Smooth muscle cell of the coronary artery (primary cell): ENCODE measurements at places on chromosomes 4 and X. TPM values are rescaled to one million over a fixed set of nuclear protein-coding genes. Genes with fewer than 3 reads are reported as not detected.

The TCEAL9 gene
- 72.9 and 133 TPM in 2 replicates for total RNA-seq

The GAGE10 gene
- total RNA-seq = not detected in 2 replicates

The MAGEB3 gene
- not detected in 2 replicates for total RNA-seq

The SPATA18 gene
- 9.9 and 24.5 TPM in 2 replicates for total RNA-seq

The TRIM60 gene
- total RNA-seq = not detected in 2 replicates

The DMP1 gene
- not detected in 2 replicates for total RNA-seq

The ATP2B3 gene
- total RNA-seq = under 0.01 TPM in 2 replicates

The IL3RA gene
- not detected in 2 replicates for total RNA-seq

The ZNF595 gene
- total RNA-seq = 6.5 and 10.2 TPM in 2 replicates

The GPR34 gene
- total RNA-seq = not detected in 2 replicates

The HOPX gene
- total RNA-seq = 0.23 TPM in 1 of 2 replicates, not detected in the other

The PDE5A gene
- total RNA-seq = 2.7 and 42.3 TPM in 2 replicates

The KCND1 gene
- total RNA-seq = 0.45 and 0.59 TPM in 2 replicates

The USP9X gene
- total RNA-seq = 92.7 and 110 TPM in 2 replicates

The ZNF711 gene
- total RNA-seq = under 0.01 and 2.4 TPM in 2 replicates

The BST1 gene
- 11.1 and 16.8 TPM in 2 replicates for total RNA-seq

The MAGEB10 gene
- not detected in 2 replicates for total RNA-seq

The CSN1S1 gene
- not detected in 2 replicates for total RNA-seq

The PCSK1N gene
- 0.15 and 0.23 TPM in 2 replicates for total RNA-seq

The SPIN3 gene
- 5.6 and 13.3 TPM in 2 replicates for total RNA-seq

The OTUD6A gene
- total RNA-seq = not detected in 2 replicates

The MAGEA4 gene
- total RNA-seq = not detected in 2 replicates

The PPP1R3F gene
- 4.4 and 16.7 TPM in 2 replicates for total RNA-seq

The FMR1NB gene
- not detected in 2 replicates for total RNA-seq

The COMMD8 gene
- total RNA-seq = 7.0 and 13.8 TPM in 2 replicates

The HMGB3 gene
- total RNA-seq = 3.6 and 13.8 TPM in 2 replicates

The CENPI gene
- total RNA-seq = 0.94 and 6.1 TPM in 2 replicates

The ADH1C gene
- total RNA-seq = 0.08 and 0.12 TPM in 2 replicates

The GUCY1B1 gene
- total RNA-seq = 0.38 and 5.1 TPM in 2 replicates

The SLC9B1 gene
- 0.38 and 2.2 TPM in 2 replicates for total RNA-seq

The CCDC110 gene
- 0.59 and 1.7 TPM in 2 replicates for total RNA-seq

The ARHGAP4 gene
- total RNA-seq = 0.90 and 2.7 TPM in 2 replicates

The RAI2 gene
- total RNA-seq = 0.23 TPM in 1 of 2 replicates, not detected in the other
